T-helper 2 cell (primary cell): ENCODE measurements at places on chromosomes 7 and 10.

DNA sequence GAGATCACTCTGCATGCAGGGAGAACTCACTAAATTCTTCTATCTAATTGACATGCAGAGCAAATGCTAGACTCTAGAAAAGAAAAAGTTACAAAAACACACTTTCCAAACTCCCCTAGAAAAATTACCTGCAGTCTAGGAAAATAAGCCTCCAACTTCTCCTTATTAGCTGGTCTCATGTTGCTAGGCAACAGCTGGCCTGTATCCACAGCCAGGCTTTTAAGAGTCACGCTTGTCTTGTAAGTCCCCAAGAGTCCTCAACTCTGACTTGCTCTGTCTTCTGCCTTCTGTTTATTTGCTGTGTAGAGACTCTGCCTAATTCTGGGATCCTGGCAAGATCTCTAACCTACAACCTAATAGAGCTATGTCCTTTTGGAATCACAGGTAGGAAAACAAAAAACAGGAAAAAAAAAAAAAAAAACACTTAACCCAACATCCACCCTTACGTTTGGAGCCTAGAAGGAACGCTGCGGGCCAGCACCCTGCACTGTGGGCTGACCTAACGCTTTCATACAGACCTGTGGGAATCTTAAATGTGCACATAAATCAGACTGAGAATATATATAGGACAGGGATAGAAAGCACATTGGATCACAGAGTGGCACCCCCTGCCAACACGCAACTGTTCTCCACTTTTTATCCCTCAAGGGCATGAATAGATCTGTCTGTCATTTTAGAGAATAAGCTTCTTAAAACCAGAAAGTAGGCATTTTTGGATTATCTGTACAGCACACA, 117.0 kb upstream of the PTPRZ1 start:
- DNase-seq = no peak

- no peak for DNase-seq
These were observed 35.3 kb downstream of the ATAD1 start for GRCh38 chr10:87782721-87783120.

- DNase-seq = no peak
These were observed 227.8 kb downstream of the CELF2 start for GRCh38 chr10:11245510-11245909.

GRCh38 chr10:47380341-47381102, 3.6 kb downstream of the ZNF488 start:
- no peak for DNase-seq

- DNase-seq = no peak
These were observed 56.0 kb upstream of the CTTNBP2 start for GRCh38 chr7:117929237-117929636.

- no peak for DNase-seq
These were observed 114.2 kb downstream of the DYNC1I1 start for GRCh38 chr7:95886501-95887090.

- DNase-seq = no peak
These were observed 169.7 kb downstream of the NRF1 start for GRCh38 chr7:129780974-129781927.

- DNase-seq = no peak
These were observed 920.8 kb downstream of the TYW1 start for GRCh38 chr7:67917437-67917755.

DNA sequence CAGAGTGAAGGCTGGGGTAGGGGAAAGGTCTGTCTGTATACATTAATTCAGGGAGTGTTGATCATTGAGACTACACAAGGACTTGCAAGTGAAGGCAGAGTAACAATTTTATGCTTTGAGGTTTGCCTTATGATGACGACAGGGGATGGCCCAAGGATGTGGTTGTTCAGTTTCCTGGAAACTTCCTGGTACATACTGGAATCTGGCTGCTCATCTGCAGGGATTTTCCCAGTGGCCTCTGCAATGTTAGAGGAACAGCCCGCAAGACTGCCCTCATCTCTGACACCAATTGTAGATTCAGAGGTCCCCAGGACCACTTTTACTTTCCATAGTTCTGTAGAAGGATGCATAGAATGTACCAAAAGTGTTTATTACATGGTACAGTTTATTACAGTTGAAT, 189.6 kb downstream of the TMEM178B start:
- no peak for DNase-seq

DNA sequence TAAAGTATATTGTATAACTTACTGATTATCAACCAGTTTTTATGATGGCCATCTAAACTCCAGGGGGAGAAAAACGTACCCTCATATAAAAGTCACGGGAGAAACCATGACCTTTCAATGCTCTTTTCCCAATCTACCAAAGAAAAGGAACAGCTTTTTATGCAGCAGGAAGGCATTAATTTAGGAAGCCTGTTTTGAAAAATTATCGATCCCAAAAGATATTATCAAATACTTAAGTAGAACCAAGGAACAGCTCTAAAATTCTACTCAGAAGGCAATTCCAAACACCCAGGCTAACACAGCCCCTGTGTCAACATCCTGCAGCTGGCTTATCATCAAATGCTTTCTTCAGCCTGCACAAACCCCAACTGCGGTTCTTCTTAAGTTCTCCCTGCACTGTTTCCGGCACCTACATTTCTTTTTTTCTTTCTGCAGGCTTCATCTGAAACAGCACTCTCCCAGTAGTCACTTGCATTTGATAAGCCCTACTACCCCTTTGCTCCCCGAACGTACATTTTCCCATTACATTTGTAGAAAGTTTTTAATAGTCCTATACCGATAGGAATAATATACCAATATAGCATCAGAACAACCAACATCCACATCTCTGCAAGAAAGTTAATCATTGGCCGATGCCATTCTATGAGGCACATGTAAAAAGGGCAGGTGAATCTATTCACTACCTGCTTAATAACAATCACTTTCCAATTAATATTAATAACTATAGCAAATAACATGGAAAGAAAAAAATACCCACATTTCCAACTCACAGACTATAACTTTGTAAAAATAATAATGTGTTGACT, 47.9 kb downstream of the PIP4K2A start:
- peak; percentile 60 for DNase-seq

DNA sequence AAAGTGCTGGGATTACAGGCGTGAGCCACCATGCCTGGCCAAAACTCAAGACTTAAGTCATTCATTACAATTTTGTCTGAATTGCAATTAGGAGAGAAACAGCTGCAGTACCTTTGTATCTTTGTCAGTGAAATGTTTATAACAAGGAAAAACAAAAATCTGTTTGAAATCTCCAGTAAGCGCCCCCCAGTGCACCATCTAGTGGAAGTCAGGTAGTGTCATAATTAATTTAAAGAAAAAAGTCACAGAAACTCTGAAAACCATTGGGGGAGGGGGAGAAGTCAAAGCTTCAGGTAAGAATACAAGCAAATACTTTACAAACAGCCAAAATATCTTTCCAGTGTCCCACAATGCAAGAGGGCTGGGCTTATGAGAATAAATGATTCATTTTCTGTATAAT, 2.8 kb downstream of the MPP7 start:
- DNase-seq = no peak

GRCh38 chr10:124725171-124725631, 19.0 kb downstream of the FAM53B start:
- DNase-seq = no peak

GRCh38 chr10:132397671-132398565, 918 bp downstream of the PWWP2B start:
- no peak for DNase-seq

DNA sequence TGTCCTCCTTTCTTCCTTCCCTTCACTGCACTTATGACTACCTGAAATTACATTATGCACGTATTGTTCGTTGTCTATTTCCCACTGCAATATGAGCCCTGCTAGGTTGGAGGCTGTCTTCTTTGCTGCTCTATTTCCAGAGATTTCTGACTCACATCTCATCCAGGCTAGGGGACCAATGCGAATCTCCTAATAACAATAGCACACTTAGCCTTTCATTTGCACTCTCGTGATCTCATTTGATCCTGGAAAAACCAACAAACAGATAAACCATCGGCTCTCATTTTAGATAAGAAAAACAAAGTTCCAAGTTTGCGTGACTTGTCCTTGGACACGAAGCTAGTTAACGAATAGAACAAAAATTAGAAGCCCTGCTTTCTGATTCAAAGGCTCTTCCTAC, 1.4 kb downstream of the ZNF438 start:
- no peak for DNase-seq
